ENCODE measurements at places on chromosomes 5 and 9. TPM values are rescaled to one million over a fixed set of nuclear protein-coding genes. Genes with fewer than 3 reads are reported as not detected.

NXNL2 gene
- 1.6 TPM for total RNA-seq

HTR4 gene
- not detected for total RNA-seq

HTR1A gene
- not detected for total RNA-seq

CEP120 gene
- total RNA-seq: 19.0 TPM

RFESD gene
- total RNA-seq: 0.87 TPM

TMC1 gene
- not detected for total RNA-seq

LHX3 gene
- total RNA-seq: not detected

CDX1 gene
- total RNA-seq: 0.50 TPM

FBP2 gene
- total RNA-seq: not detected

CCIN gene
- 1.1 TPM for total RNA-seq

DYNC2I2 gene
- 20.6 TPM for total RNA-seq

BARHL1 gene
- total RNA-seq: not detected

DNA sequence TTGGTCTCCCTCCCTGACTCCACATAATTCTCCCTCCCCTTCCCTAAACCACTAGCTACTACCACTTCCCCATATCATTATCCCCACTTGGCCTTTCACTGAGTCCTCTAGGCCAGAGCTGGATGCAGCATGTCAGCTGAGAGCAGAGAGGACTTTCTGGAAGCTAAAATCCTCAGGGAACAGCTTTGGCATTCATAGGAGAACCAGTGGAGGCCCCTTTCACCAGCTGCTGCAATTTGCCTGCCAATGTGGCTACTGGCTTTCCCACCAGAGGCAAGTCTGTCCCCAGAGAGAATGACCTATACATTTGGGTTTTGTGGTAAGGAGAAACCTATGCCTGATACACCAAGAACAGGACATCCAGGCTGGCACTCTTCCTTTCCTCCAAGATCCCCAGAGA is 14.4 kb downstream of the FAM219A start:
- H3K4me3 ChIP-seq: no peak overlapping the region
- no peak for DNase-seq
- no peaks in the 10 kb centered on the region for H3K27me3 ChIP-seq
- H3K36me3 ChIP-seq: no peaks in the 10 kb centered on the region

DNA sequence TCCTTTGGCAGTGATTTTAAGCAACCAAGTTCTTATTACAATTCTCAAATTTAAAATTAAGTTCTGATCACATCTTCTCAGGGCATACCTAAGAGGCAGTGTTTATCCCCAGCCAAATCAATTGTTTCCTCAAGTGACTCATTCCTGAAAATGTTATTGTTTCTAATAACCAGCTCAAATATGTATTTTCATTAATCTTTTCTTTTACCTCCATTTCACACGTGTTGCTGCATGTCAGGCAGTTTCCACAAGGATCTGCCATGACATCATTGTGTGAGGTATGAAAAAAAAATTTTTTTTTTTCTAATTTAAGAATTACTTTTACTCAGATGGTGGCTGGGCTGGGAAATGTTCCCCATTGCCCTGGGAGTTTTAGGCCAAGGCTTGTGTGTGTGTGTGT is 113.0 kb upstream of the NTRK2 start:
- no peaks in the 10 kb centered on the region for H3K36me3 ChIP-seq
- H3K27ac ChIP-seq: no peak overlapping the region
- no peak for DNase-seq
- H3K27me3 ChIP-seq: no peaks in the 10 kb centered on the region
- H3K4me3 ChIP-seq: no peak overlapping the region

GRCh38 chr9:97924386-97924785 is 2.1 kb upstream of the TRMO start:
- H3K4me3 ChIP-seq: no peak overlapping the region
- H3K36me3 ChIP-seq: no peaks in the 10 kb centered on the region
- peaks cover 27% of the 10 kb centered on the region for H3K27me3 ChIP-seq
- peaks cover 7% of the 10 kb centered on the region for H3K4me1 ChIP-seq

DNA sequence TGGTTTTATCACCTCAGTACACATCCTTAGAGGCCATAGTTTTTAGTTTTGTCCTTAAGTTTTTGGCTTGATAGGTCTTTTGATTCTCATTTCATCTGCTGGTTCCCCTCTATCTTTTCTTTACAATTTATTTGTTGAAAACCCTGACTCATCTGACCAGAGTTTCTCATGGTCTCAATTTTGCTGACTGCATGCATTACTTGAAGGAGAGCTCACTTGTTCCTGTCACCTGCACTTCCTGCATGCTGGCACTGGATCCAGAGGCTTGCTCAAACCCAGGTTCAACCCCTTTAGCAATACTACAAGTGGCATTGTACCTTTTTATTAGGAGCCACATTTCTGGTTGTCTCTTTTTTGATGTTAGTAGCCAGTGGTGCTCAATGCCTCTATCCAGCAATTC is 26.7 kb downstream of the FBXO10 start:
- peaks cover 6% of the 10 kb centered on the region for H3K4me1 ChIP-seq
- no peak overlapping the region for H3K27ac ChIP-seq
- H3K27me3 ChIP-seq: no peaks in the 10 kb centered on the region
- no peak for DNase-seq
- H3K4me3 ChIP-seq: no peak overlapping the region

DNA sequence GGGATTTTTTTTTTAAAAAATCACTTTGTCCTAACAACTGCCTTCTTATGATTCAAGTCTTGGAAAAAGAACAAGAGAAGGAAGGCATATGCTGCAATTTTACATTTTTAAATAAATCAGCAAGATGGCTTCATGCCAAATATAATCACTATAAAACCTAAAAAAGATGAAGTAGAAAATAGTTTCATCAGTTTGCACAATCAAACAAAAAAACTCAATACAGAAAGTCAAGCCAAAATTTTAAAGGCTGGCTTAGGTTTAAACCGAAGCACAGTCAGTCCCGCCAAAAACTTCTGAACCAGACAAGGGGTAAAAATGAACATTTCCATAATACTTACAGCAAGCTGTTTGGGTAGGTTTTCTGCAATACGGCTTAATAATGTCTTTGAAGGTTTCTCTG is 57.3 kb downstream of the ZFR start:
- H3K27ac ChIP-seq: no peak overlapping the region
- DNase-seq: no peak
- no peaks in the 10 kb centered on the region for H3K27me3 ChIP-seq
- peaks cover 65% of the 10 kb centered on the region for H3K36me3 ChIP-seq
- H3K4me3 ChIP-seq: no peak overlapping the region
- H3K4me1 ChIP-seq: no peaks in the 10 kb centered on the region

DNA sequence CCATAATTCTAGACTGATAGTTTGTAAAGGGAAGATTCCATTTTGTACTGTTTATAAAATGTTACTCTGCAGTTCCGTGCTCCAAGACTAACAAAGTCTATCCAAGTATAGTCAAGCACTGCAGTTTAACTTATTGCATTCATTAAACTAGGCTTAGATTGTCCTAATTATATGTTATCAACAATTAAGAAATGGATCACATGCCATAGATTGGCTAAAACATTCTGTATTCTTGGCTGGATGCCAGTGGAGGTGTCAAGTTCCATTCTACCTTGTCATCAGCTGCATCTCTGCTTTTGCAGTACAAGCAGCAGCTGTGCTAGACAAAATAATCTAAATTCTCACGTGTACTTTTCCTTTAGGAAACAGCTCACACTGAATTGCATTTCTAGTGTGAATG is 69.4 kb upstream of the MEF2C start:
- no peaks in the 10 kb centered on the region for H3K27me3 ChIP-seq
- no peak overlapping the region for H3K27ac ChIP-seq
- DNase-seq: peak; percentile 8
- H3K4me3 ChIP-seq: no peak overlapping the region

- H3K27ac ChIP-seq: no peak overlapping the region
- peaks cover 2% of the 10 kb centered on the region for H3K4me1 ChIP-seq
- H3K4me3 ChIP-seq: no peak overlapping the region
- H3K36me3 ChIP-seq: no peaks in the 10 kb centered on the region
- H3K27me3 ChIP-seq: no peaks in the 10 kb centered on the region
- DNase-seq: no peak
These were observed 5.5 kb downstream of the PCYOX1L start for GRCh38 chr5:149363358-149363757.

DNA sequence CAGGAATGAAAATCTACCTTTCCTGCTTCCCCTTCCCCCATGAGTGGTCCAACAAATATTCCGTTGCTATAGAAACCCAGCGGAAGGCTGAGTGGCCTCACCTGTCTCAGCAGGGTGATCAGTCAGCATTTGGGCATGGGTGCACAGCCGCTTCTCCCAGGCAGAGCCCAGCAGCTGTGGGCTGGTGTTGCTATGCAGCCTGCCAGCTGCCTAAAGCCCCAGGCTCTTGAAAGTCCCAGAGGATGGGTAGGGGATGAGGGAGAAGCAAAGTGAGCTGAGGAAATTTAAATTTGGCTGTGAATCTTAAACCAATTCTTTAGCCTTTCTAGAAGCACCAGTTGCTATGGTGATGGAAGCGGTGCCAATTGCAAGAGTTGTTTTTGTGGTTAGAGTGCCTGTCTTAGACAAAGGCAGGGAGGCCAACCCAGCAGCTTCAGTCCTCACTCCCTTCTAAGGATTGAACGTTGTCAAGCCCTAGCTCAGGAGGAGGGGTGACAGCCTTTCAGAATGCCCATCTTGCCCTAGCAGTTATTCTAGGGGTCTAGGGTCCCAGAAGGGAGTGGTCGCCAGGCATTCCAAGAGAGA is 151.5 kb upstream of the PITX1 start:
- no peaks in the 10 kb centered on the region for H3K4me1 ChIP-seq
- H3K4me3 ChIP-seq: no peak overlapping the region
- DNase-seq: peak; percentile 75
- H3K27me3 ChIP-seq: peaks cover 4% of the 10 kb centered on the region

DNA sequence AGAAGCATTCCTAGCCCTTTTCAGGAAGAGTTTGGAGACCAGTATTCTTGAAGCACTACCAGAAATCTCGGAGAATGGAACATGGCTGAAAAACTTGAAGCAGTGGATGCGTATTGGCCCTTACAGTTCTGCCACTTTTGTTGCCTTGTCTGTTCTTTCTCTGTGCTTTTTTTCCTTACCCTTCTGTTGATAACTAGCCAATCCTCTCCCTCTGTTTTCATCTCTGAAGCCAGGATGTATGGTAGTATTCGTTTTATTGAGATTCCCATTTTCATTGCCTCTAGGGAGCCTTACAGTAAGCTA is 564 bp upstream of the CCNH start:
- DNase-seq: peak; percentile 15
- H3K27me3 ChIP-seq: no peaks in the 10 kb centered on the region
- peaks cover 18% of the 10 kb centered on the region for H3K36me3 ChIP-seq
- H3K4me1 ChIP-seq: peaks cover 8% of the 10 kb centered on the region
- peak overlapping the region; percentile 98 for H3K27ac ChIP-seq

- no peaks in the 10 kb centered on the region for H3K36me3 ChIP-seq
- peak; percentile 94 for DNase-seq
- H3K27me3 ChIP-seq: no peaks in the 10 kb centered on the region
- H3K4me1 ChIP-seq: peaks cover 6% of the 10 kb centered on the region
- no peak overlapping the region for H3K4me3 ChIP-seq
These were observed 140.2 kb upstream of the LPAR1 start for GRCh38 chr9:111178331-111179055.

DNA sequence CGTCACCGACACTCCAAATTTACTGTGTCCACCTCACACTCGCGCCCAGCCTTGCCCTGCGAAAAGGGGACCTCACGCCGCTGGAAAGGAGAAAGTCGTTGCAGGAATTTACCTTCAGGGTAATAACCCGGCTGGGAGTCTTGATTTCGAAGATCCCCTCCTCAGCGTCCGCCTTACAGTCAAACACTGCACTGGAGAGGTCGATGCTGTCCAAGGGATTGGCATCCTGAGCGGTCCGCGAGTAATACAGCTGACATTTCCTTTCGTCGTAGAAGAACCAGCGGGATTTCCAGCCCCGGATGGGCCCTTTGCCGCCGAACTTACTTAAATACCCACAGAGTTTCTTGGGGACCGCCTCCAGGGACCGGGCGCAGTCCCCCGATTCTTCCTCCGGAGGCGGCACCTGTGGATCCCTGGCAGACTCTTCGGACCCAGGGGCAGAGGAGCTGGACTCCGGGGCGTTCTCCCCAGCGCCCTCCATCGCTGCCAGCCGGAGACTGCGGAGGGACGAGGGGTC is 330 bp downstream of the TBC1D2 start:
- peak; percentile 51 for DNase-seq
- no peaks in the 10 kb centered on the region for H3K36me3 ChIP-seq
- H3K4me3 ChIP-seq: peak overlapping the region; percentile 90
- H3K27ac ChIP-seq: peak overlapping the region; percentile 97
- H3K4me1 ChIP-seq: peaks cover 50% of the 10 kb centered on the region

GRCh38 chr9:95284162-95285080 is 33.1 kb downstream of the FANCC start:
- peak; percentile 41 for DNase-seq
- H3K4me3 ChIP-seq: no peak overlapping the region
- no peaks in the 10 kb centered on the region for H3K27me3 ChIP-seq

- no peak overlapping the region for H3K27ac ChIP-seq
- H3K27me3 ChIP-seq: peaks cover 31% of the 10 kb centered on the region
- no peak for DNase-seq
- no peak overlapping the region for H3K4me3 ChIP-seq
- no peaks in the 10 kb centered on the region for H3K36me3 ChIP-seq
These were observed 73.3 kb downstream of the NTNG2 start for GRCh38 chr9:132235125-132235524.

DNA sequence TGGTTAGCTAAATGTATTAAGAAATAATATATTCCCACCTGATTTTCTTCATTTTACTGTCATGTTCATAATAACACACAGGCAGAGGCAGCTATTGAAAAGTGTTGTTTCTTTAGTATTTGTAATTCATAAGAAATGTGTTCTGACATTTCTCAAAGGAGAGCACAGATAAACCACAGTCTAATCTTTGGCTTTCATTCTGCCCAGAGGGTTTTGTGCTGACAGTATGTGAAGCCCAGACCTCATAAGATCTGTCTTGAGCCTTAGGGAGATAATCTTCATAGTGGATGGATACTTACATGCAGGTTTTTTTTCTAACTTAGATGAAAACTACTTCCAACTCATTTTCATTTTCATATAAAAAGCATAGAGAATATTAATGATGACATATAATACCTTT is 206.1 kb downstream of the CHSY3 start:
- DNase-seq: no peak
- no peaks in the 10 kb centered on the region for H3K27me3 ChIP-seq
- H3K4me1 ChIP-seq: no peaks in the 10 kb centered on the region
- H3K36me3 ChIP-seq: no peaks in the 10 kb centered on the region
- H3K27ac ChIP-seq: no peak overlapping the region
- no peak overlapping the region for H3K4me3 ChIP-seq

DNA sequence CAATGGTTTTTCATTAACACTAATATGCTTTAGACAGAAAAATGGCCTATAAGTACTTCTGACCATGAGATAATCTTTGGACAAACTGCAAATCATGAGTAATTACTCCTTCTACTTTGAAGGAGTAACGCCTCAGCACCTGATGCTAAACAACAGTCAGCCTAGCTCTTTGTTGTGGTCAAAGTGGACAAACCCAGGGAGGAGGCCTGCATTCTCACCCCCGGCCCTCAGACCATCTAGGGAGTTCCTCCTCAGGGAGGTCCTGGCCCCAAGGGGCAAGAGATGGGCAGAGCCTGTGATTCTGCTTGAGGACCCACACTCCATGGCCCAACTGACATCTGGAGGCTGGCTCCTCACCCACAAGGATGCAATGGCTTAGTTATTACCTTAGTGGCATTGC is 48.2 kb upstream of the ANGPTL2 start:
- DNase-seq: no peak
- H3K27me3 ChIP-seq: no peaks in the 10 kb centered on the region
- H3K4me1 ChIP-seq: peaks cover 5% of the 10 kb centered on the region
- H3K4me3 ChIP-seq: no peak overlapping the region

Measured in astrocyte (in vitro differentiated cells and primary cell).